ENCODE measurements at places on chromosomes 12 and 14.
A peak's percentile ranks its signal among the peaks of the same experiment; 100 is the strongest.

- DNase-seq, result no peak
These were observed 71.8 kb downstream of the DERA start for GRCh38 chr12:15982921-15983320.

GRCh38 chr12:51373187-51373586 lies 18.0 kb downstream of the GALNT6 start:
- no peak for DNase-seq

GRCh38 chr14:61607570-61608244 lies 87.6 kb upstream of the HIF1A start:
- no peak for DNase-seq

DNA sequence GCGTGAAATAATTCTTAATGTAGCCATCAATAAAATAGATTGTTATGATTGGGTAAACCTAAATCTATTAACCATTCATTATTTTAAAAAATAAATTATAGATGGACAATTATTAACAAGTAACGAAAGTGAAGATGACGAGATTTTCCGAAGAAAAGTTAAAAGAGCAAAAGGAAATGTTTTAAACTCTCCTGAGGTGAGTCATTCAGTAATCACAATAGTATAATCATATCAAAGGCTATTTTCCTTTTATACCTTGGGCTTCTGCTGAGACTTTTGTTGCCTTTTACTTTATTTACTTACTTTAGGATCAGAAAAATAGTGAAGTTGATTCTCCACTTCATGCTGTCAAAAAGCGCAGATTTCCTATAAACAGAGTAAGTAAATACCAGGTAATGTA lies 45.6 kb downstream of the FANCM start:
- no peak for DNase-seq

DNA sequence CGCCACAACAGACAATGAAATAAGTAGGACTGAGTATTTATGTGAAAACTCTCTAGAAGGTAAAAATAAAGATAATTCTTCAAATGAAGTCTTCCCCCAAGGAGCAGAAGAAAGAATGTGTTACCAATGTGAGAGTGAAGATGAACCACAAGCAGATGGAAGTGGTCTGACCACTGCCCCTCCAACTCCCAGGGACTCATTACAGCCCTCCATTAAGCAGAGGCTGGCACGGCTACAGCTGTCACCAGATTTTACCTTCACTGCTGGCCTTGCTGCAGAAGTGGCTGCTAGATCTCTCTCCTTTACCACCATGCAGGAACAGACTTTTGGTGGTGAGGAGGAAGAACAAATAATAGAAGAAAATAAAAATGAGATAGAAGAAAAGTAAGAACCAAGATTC lies 82.7 kb downstream of the VEZT start:
- no peak for DNase-seq

DNA sequence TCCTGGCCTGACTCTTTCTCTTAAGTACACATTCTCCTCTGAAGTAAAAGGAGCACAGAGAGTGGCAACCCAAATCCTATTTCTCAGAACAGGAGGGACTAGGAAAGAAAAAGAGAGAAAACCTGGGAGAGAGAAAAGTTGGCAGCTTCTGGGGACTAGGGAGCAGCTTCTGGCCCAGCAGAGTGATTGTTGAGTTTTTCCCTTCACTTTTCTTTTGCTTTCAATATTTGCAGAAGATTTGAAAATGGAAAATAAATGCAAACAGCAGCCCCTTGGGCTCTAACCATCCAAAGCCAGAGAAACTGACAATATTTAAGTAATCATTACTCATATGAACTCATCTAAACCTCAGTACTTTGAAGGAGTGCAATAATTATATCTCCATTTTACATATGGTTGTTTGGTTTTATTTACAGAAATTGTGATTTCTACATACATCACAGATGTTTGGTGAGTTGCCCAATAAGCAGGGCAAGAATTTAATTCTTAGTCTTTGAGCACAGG lies 28.8 kb upstream of the IGF1 start:
- DNase-seq, result no peak

DNA sequence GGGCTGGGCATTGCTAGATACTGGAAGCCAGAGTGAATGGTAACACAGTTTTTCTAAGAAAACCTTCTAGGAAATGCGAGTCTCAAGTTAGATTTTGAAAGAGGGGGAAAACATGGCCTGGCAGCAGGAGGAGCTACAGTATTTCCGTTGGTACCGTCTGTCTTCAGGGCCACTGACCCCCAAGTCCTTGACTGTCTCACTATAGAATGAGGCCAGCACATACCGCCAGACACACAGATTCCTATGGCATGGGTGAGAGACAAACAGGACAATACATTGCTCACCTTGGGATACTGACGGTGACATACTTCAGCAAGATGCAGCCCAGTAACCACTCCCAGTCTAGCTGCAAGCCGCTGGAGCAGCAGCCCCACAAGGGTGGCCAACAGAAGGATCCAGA lies 21.7 kb downstream of the SLC11A2 start:
- DNase-seq, result no peak

DNA sequence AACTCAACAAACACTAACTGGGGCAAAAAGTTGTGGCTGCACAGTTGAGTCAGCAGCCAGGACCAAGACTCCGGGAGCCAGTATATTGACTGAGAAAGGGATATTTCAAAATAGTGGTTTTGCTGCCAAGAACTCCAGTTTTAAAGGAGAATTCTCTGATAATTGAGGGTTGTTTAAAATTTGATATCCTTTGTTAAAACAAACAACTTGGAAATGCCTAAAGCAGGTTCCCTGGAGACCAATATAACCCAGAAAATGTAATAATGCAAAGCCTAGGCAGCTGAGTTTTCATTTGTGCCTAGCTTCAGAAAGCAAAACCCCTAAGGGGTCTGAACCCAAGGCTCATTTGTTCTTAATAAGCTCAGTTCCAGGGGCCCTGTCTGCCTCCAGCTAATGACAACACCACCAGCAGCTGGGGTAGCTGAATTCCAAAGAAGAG lies 311.7 kb upstream of the CCDC196 start:
- DNase-seq, result no peak

GRCh38 chr12:48556631-48557030 lies 13.2 kb downstream of the LALBA start:
- DNase-seq, result no peak

GRCh38 chr14:75238756-75239455 lies 39.7 kb upstream of the FOS start:
- DNase-seq, result no peak

GRCh38 chr12:121801595-121802484 lies 2.0 kb upstream of the SETD1B start:
- DNase-seq, result no peak

- DNase-seq, result no peak
These were observed 23.5 kb downstream of the IFNG-AS1 start for GRCh38 chr12:68012712-68013111.

DNA sequence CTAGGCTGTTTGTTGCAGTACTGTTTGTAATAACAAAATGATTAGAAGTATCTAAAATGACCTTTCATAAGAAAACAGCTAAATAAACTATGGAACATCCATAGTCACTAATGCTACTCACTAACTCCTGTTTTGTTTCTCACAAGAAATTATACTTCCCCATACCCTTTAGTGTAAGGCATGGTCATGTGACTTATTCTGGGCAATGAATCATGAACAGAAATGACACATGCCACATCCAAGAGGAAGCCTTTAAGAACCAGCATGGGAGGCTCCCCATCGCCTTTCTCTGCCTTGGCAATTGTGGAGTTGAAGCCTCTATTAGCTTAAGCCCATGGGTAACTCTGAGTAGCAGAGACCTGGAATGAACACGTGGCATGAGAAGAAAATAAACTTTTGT lies 49.3 kb downstream of the KSR2 start:
- no peak for DNase-seq

DNA sequence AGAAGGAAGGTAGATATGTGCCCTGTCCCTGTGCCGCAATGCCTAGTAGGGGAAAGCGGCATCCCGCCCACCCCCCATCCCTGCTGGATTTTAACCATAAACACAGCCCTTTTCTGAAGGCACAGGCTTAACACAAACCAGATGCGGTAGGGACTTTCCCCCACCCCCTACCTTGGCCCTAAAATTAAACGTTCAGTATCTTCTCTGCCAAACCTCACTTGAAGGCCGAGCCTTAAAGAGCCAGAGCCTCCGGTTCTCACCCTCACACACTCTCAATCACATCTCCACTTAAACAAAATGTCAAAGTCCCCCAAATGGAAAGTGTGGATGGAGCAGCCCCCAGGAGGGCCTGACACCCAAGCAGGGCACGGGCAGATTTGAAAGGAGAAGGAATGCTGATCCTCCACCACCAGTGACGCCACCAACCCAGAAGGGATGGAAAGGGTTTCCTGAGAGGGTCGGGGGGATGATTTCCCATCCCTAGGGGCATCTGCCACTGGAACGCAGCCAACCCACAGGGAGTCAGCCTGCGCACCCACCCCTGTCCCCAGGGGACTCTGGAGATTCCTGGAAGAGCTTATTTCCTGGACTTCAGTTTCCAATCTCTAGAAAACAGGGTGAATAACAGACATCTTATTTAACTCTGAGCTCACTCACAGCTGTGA lies 26.4 kb downstream of the ACTN1 start:
- DNase-seq, result no peak

DNA sequence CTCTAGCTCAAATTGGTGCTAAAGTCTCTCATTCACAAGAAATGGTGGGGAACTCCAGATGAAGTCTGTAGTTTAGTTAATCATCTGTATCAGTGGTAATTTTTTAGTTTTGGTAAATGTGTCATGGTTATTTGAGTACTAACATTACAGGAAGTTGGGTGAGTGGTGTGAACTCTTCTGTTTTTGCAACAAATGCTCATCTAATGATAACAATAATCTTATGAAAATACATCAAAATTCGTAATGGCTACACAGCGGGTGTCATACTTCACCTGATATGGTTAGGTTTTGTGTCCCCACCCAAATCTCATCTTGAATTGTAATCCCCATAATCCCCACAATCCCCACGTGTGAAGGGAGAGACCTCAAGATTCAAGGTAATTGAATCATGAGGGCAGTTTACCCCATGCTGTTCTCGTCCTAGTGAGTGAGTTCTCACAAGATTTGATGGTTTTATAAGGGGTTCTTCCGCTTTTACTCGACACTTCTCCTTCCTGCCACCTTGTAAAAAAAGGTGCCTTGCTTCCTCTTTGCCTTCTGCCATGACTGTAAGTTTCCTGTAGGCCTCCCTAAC lies 209.3 kb upstream of the FOXN3 start:
- DNase-seq, result no peak

- no peak for DNase-seq
These were observed 3.4 kb downstream of the TEX22 start for GRCh38 chr14:105401699-105402098.

- no peak for DNase-seq
These were observed 16.4 kb upstream of the NCOR2 start for GRCh38 chr12:124583854-124584253.

GRCh38 chr14:92258934-92259333 lies 64.0 kb upstream of the SLC24A4 start:
- no peak for DNase-seq

- no peak for DNase-seq
These were observed 16.0 kb downstream of the CERS5 start for GRCh38 chr12:50151047-50151687.

DNA sequence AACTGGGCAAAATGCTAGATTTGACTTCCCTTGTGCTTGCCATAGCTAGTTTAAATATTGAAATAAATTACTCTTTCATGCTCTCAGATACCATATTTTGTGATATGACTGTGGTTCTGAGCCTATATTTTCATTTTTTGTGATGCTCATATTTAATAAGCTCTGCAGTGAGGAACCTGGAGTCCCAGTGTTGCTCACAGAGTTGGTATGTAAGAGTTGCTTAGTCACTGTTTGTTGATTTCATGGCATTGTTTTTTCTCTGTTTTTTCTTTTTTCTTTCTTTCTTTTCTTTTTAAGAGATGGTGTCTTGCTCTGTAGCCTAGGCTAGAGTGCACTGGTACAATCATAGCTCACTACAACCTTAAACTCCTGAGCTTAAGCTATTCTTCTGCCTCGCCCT lies 750.5 kb upstream of the TMEM132C start:
- DNase-seq, result no peak

DNA sequence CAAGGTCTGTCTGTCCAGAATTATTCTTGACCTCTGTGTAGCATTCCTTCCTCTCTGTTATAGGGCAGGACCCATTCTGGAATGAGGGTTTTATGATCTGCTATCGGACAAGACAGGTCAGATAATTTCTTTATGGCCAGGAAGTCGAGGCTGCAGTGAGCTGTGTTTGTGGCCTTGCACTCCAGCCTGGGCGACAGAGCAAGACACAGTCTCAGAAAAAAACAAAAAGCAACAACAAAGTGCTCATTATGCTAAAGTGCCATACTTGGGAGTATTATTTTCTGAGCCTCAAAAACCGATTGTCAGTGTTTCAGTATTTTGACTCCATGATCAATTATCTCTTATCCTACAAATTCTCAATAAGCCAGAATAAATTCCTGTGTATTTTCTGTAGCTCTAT lies 4.1 kb downstream of the CIPC start:
- no peak for DNase-seq

- DNase-seq, result peak; percentile 94
These were observed 7.5 kb downstream of the ITGA5 start for GRCh38 chr12:54411391-54412241.
